ENCODE measurements at places on chromosomes 16 and 17.

- ATAC-seq: peak; percentile 77
Observed at GRCh38 chr17:42347198-42347597, 41.0 kb downstream of the STAT3 start.

- ATAC-seq: no peak
Observed at GRCh38 chr17:1475321-1475854, 17.1 kb downstream of the MYO1C start.

DNA sequence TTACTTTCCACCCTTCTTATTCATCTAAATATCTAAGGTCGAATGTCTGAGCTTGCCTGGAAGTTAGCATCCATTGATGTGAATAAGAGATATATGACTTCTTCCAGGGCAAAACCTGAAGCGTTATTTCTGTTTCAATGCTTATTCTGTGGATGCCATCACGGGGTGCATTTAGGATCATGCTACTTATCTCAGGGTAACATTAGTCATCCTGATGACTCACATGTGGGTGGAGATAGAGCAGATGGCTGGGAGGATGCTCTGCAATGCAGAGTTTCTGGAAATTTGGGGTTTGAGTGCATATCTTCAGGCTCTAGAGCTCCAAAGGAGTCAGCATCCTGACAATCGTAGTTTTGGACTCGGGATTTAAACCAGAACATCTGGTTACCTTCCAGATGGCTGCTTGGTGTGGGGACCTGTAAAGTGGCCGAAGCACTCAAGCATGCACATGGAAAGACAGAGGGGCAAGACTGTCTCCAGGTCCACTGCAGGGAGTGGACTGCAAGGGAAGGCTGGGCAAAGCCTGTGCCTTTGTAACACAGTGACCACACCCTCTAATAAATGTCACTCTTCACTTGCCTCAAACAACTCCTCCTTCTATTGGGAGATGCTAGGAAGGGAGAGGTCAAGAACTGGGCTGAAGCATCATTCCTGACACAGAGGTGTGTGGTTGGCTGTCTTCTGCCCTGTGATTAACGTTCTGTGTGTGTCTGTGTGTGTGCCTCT lies 175.2 kb upstream of the SALL1 start:
- peak; percentile 36 for ATAC-seq

- ATAC-seq: peak; percentile 60
Observed at GRCh38 chr17:39238311-39238972, 12.7 kb upstream of the STAC2 start.

DNA sequence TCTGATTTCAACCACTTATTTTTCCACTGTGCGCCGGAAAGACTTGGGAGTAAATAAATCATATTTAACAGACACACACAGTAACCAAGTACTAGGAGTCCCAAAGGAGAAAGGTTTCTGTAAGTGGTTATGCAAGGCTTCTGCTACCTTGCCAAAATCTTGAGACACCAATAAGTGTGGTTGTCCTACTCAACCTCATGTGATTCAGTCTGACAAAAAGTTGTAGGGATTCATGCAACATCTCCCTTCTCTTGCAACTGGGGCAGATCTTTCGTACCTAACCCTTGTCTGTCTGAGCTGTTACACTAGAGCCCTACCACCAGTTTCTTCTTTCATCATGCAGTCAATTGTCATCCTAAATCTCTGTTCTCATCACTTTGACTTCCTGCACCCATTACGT lies 69.9 kb upstream of the NUDT7 start:
- no peak for ATAC-seq

- ATAC-seq: no peak
Observed at GRCh38 chr17:39114723-39115122, 36.7 kb downstream of the PLXDC1 start.

- no peak for ATAC-seq
Observed at GRCh38 chr16:20393801-20394577, 10.5 kb downstream of the PDILT start.

- no peak for ATAC-seq
Observed at GRCh38 chr16:53773881-53774280, 69.9 kb downstream of the FTO start.

DNA sequence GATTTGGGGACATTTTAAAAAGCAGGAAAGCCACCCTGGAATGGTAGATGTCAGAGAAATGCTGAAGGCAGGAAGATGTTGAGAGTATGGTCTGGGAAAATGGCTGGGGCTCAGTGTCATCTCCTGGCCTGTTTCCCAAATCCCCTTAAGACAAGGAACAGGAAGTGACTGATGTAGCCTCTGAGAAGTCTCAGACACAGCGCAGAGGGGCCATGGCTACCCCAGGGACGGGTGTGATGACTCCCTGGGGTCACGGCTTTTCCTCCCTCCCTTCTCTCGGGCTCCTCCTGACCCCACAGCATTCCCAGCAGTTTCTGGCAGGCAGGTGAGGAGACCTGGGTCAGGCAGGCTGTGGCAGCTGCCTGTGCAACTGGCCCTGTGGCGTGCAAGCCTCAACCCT lies 45.4 kb downstream of the RAP1GAP2 start:
- no peak for ATAC-seq

- ATAC-seq: peak; percentile 24
Observed at GRCh38 chr16:82033006-82033405, 2.0 kb upstream of the HSD17B2 start.

GRCh38 chr17:65356536-65356935 lies 204.9 kb downstream of the AXIN2 start:
- ATAC-seq: no peak

DNA sequence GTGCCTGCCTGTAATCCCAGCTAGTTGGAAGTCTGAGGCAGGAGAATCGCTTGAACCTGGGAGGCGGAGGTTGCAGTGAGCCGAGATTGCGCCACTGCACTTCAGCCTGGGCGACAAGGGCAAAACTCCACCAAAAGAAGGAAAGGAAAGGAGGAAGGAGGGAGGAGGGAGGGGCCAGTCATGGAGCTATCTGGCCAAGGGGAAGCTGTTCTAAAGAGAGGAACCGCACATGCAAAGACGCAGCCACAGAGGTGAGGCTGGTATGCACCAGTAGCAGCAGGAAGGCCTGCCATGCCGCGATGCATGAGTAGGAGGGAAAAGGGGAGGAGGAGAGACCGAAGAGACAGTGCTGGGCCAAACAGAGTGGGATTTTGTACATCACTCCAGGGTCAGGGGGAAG lies 35.9 kb downstream of the HSBP1 start:
- no peak for ATAC-seq

DNA sequence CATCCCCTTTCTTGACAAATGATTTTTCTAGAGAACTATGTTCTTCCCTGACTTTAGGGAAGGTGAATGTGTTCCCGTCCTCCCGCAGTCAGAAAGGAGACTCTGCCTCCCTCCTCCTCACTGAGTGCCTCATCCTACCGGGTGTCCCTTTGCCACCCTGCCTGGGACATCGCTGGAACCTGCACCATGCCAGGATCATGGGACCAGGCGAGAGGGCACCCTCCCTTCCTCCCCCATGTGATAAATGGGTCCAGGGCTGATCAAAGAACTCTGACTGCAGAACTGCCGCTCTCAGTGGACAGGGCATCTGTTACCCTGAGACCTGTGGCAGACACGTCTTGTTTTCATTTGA lies 7.4 kb downstream of the NAT9 start:
- ATAC-seq: no peak

DNA sequence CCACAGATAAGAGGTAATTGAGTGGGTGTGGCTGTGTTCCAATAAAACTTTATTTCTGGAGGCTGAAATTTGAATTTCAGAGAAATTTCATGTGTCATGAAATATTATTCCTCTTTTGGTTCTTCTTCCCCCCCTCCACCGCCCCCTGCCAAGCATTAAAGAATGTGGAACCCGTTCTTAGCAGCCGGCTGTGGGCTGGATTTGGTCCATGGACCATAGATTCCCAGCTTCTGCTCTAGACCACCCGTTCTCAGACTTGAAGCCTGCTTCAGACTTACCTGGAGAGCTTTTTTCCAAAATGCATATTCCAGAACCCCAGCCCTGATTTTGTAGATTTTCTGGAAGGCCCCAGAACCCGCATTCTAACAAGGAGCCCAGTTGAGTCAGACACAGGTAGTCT lies 15.1 kb upstream of the LASP1NB start:
- no peak for ATAC-seq

GRCh38 chr16:67000384-67001351 lies 12.3 kb downstream of the CES4A start:
- ATAC-seq: peak; percentile 66

- no peak for ATAC-seq
Observed at GRCh38 chr16:86383488-86384262, 126.7 kb upstream of the FOXF1 start.

DNA sequence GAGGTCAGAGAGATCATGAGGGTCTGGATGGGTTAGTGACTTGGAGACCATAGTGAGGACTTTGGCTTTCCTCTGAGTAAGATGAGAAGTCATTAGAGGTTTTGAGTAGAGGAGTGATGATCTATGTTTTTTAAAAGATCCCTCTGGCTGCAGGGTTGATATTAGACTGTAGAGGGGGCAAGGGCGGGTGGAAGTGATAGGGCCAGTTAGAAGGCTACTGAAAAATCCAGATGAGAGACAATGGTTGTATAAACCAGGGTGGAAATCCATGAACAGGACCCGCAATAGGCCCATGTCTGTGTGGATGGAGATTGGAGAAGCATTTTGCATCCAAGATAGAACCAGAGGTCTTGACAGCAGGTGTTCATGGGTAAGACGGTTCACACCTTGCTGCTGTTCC lies 9.8 kb downstream of the ITGAL start:
- ATAC-seq: no peak

GRCh38 chr17:29069526-29070041 lies 26.6 kb downstream of the PIPOX start:
- ATAC-seq: peak; percentile 76

DNA sequence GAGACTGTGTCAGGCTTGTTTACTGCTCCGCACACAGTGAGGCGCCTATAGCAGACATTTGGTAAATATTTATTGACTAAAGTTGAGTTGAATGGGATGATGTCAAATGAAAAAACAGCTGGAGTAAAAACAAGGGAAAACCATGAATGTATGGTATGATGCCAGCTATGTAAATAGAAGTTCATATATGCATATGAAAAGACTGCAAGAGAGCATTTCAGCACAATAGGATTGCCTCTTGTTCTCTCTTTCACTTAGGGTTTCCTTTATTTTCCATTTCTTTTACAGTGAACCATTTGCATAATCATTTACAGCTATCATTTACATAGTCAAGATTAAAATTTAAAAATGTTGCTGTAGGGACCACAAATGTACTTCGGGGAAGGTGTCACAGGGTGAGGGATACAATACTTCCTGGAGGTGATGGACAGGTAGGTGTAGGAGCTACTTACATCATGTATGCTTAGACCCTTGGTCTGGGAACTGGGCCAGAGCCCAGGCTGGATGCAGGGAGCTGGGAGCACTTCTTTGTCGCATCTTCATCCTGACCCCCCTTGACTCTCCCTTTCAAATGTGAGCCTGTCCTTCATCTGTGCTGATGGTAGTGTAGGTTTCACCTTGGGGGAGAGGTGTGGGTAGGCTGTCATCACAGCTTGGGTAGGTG lies 113.3 kb downstream of the UTP18 start:
- no peak for ATAC-seq

- ATAC-seq: no peak
Observed at GRCh38 chr17:32835291-32835761, 41.6 kb downstream of the MYO1D start.

DNA sequence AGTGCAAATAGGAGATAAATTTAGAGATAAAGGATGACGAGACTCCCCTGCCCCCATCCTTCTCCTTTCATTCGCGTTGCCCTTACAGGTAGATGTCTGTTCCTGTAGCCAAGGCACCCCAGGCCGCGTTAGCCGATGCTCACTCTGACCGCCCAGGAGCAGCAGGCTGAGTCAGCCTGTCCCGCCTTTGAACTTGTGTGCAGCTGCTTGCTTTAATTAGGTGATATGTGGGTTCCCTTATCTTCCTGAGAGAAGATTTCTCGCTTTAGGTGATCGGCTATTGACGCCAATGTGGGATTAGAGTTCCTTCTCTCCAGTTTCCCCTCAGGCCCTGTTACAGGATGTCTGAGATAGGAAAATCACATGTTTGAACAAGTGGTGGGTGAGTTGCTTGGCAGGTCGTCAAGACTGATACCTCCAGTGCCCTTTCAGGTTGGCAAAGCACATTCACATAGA lies 119.5 kb downstream of the MSI2 start:
- peak; percentile 75 for ATAC-seq

GRCh38 chr16:27240948-27241531 lies 27.5 kb downstream of the NSMCE1 start:
- ATAC-seq: no peak

- ATAC-seq: no peak
Observed at GRCh38 chr17:76124582-76125390, 16.3 kb downstream of the FOXJ1 start.

DNA sequence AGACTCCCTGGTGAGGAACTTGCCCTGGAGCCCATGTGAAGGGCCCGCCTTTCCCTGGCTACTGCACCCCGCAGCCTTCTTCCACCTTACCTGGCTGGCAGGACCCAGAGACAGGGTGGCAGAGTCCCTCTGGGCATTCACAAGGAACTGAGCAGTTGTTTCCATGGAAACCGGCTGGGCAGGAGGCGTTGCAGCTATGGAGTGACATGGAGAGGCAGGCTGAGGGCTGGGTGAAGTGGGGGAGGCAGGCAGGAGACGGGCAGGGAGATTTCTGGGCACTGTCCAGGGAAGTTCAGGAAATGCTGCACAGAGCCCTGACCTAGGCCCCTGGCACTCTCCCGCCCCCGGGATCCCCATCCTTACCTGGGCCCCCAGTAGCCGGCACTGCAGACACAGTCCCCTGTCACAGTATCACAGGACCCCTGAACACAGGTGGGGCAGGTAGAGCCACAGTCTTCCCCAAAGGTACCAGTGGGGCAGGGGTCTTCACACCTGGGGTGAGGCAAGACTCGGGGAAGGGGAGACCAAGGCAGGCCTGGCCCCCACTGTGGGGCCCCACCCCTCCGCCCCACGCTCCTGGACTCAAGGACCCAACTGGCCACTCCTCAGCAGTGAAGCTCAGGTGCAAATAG lies 5.9 kb downstream of the SCARF1 start:
- no peak for ATAC-seq

- ATAC-seq: no peak
Observed at GRCh38 chr17:56754523-56755208, 79.1 kb downstream of the C17orf67 start.

GRCh38 chr17:20988896-20989295 lies 53.9 kb downstream of the USP22 start:
- ATAC-seq: no peak

- no peak for ATAC-seq
Observed at GRCh38 chr16:56921571-56921970, 10.4 kb upstream of the HERPUD1 start.

DNA sequence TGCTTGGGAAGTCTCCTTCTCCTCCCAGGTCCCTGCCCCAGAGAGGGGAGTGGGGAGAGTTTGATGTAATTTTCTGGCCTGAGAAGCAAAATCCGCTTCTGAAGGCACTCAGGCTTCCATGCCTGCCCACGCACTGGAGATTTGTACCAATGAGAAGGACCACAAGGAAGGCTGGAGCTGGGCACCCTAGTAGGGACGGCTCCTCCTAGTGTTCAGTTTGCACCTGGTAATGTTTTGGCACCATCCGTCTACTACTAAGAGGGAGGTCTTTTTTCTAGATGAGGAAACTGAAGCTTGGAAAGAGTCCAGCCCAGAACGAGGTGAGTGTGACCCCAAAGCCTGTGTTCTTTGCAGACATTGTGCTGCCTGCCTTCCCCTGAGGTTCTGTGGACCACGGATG lies 83.6 kb upstream of the NLRP1 start:
- no peak for ATAC-seq

- ATAC-seq: peak; percentile 63
Observed at GRCh38 chr16:81523387-81524115, 78.9 kb downstream of the CMIP start.
